ENCODE measurements at places on chromosomes 11 and 22.

DNA sequence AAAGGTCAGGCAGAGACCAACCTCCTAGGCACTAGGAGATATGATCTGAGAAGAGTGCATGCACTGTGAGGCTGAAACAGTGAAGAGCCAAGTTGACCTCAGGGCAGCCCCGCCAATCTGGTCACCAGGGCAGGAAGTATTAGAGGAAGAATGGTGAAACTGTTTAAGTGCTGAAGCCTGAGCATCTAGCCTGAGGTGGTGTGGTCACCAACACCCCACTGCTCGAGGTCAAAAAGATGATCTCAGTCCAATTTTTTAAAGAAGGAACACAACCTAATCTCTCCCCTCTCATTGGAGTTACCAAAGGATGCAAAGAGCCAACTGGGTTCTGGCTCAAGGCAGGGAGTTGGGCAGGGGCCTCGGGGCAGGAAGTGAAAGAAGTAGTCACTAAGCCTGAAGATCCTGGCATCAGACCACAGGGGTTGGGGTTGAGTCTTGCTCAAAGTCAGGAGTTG is 4.0 kb downstream of the APBB1 start:
- DNase-seq, result no peak

DNA sequence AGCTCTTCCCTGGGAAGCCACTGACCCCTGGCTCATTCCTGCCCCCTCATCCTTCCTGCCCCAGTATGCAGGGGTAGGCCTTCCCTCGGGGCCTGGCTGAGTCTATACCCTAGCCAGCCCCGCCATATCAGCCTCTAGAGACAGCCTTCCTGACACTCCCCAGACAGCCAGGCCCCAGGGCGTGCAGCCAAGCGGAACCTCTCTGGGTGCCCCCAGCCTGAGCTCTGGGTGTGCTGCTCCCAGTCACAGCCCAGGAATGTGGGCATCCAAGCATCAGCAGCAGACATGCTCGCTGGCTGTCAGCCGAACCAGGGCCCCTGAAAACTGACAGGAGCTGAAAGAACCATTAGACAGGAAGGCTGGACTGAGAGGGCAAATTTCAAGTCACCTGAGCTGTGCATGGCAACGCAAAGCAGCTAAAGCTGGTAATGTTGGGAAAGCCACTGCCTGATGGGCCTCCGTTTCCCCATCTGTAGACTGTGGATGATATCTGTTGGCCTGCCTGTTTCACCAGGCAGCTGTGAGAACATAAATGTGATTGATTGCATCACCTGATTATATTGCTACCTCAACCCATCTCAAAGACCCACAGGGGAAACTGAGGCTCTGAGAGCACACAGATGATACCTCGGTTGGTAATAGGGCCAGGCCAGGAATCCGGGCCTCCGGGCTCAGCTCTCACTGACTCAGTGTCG is 93.2 kb downstream of the LRRC32 start:
- no peak for DNase-seq

- peak; percentile 84 for DNase-seq
Observed at GRCh38 chr22:44693756-44694155, 8.2 kb upstream of the PRR5 start.

- no peak for DNase-seq
Observed at GRCh38 chr11:84890676-84891075, 736.5 kb downstream of the DLG2 start.

- DNase-seq, result no peak
Observed at GRCh38 chr11:2109541-2110019, 29.6 kb downstream of the IGF2 start.

GRCh38 chr11:45156741-45157140 is 10.3 kb downstream of the PRDM11 start:
- no peak for DNase-seq

GRCh38 chr22:17418890-17419324 is 49.6 kb downstream of the CECR2 start:
- DNase-seq, result no peak

- DNase-seq, result peak; percentile 87
Observed at GRCh38 chr22:46043816-46044620, 67.1 kb upstream of the WNT7B start.

Data from DMS53 (cell line).